ENCODE measurements at places on chromosomes 11 and 22. TPM values are rescaled to one million over a fixed set of nuclear protein-coding genes. Genes with fewer than 3 reads are reported as not detected.
A peak's percentile ranks its signal among the peaks of the same experiment; 100 is the strongest.

BARX2 gene
- polyA plus RNA-seq, result 3.5 TPM

HBG2 gene
- polyA plus RNA-seq, result 2,367 TPM

GRCh38 chr11:120310870-120311269, 14.2 kb upstream of the TLCD5 start:
- peaks cover 23% of the 10 kb centered on the region for H3K4me1 ChIP-seq
- DNase-seq, result peak; percentile 74
- no peak overlapping the region for H3K4me3 ChIP-seq
- H3K27ac ChIP-seq, result no peak overlapping the region

LMO1 gene
- polyA plus RNA-seq, result 0.12 TPM
